ENCODE measurements at places on chromosomes 12 and 14.

GRCh38 chr12:56766535-56766934 is 3.4 kb downstream of the HSD17B6 start:
- DNase-seq, result peak; percentile 71

DNA sequence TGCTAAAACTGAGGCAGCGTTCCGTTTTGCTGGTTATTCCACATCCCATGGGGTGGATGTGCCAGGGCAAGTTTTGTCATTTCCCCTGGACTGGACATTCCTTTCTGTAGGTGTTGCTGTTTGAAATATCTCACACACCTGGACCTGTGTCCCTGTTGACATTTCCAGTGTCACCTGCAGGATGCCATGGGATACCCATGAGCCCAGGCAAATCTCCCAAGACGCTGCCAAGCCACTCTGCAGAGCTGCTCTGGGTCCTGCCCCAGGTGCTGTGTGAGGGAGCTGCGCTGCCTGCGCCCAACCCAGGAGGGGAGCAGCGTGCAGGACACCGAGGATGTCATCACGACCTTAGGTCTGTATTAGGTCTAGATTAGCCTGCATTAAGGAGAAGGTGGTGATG is 5.2 kb upstream of the PACS2 start:
- DNase-seq, result no peak

DNA sequence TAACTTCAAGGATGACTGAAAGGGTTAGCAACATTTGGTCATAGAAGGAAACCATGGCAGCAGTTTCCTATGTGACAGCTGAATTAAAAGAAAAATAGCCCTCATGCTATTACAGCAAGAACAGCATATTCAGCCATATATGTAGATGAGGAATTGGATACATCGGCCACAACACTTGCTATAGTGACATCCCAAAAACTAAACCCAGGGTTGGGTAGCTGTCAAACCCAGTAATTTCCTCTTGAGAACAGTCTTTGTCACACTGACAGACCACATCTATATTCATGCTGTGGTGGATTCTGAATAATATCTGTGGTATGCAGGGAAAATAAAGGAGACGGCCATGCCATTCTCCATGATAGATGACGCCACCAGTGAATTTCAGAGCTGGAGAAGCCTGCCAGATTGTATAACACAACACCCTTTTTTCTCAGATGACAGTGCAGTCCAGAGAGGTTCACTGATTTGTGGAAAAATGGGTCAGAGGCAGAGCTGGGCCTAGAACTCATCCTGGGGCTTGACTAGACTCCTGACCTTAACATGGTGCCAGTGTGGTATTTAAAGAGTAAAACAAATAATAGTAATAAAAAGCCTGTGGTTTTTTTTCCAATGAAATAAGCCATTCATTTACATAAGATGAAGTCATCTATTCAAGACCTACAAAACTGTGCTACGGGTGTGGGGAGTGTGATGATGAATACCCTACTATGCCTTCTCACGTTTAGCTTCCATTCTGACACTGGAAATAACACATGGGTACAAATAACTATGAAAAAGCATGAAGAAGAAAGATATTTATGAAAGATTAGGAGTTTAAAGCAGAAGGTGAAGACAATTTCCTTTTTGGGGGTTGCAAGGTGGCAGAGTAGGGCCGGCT is 32.3 kb downstream of the EFCAB11 start:
- peak; percentile 52 for DNase-seq

DNA sequence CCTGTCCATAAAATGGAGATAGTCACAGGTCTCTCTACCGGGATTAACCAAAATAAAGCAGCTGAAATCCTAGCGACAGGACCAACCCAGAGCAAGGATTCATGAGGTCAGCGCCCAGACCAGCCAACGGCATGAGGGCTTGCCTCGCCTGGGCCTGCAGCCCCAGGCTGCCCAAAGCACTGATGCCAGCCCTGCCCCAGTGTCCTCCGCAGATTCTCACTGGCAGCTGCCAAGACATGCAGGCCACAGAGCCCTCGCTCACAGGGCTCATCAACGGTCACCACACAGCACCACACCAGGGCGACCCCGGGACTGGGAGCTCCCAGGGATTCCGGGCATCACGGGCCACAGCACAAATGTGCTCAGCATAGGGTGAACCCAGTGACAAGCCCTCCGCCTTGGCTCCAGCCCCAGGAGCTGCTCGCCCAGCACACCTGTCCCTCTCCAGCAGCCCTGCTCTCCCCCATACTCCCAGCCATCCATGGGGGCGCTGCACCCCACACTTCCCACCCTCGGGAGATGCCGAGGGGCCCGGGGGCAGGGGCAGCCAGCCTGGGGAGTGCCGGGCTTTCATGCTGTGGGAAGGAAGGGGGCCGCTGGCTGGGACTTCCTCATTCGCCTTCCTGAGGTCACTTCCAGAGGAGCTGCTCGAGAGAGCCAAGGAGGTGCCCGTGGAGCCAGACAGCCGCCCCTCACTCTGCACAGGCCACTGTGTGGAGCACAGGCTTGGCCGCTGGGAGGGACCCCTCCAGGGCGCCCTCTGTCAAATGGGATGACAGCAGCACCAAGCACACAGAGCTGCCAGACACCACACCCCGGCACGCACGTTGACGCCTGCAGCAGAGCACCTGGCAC is 14.1 kb downstream of the RAB35 start:
- no peak for DNase-seq

GRCh38 chr12:76820888-76821482 is 57.1 kb downstream of the ZDHHC17 start:
- DNase-seq, result peak; percentile 32

- no peak for DNase-seq
Observed at GRCh38 chr12:79661629-79662028, 29.1 kb downstream of the PAWR start.

- no peak for DNase-seq
Observed at GRCh38 chr12:55132816-55133215, 6.6 kb downstream of the OR9K2 start.

DNA sequence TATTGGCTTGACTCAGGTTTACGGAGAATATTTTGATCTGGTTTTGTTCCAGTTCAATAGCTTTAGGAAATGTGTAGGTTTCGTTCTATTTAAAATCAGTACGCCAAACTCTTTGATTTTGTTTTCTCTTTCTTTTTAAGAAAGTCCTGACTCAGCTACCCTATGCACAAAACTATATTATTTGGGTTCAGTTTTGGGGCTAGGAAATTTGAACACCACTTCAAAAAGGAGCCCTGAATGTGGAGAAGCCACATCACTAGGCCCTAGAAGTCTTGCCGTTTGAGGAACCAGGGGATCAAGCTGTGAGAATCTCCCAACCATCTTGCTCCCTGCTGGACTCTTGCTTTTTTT is 168.2 kb upstream of the BCL2L14 start:
- DNase-seq, result no peak

GRCh38 chr12:131067981-131068851 is 114.5 kb downstream of the ADGRD1 start:
- no peak for DNase-seq

DNA sequence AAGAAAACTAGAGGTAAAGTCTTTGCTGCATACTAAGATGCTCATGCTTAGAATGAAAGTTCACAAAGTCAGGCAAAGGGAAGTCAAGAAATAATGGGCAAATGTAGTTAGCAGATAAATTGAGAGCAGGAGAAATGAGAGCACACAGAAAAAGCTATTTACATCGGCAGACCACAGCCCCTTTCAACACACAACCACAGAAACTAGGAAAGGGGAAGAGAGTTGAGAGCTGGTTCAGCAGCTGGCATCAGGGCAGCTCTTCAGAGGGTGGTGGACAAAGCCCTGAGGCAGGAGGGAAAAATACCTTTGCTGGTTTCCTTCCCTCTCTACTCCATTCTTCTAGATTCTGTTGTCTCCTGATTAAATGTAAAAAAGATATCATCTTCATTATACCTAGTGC is 95.4 kb upstream of the ANO4 start:
- DNase-seq, result peak; percentile 53

GRCh38 chr14:51954031-51954430 is 35.3 kb upstream of the RTRAF start:
- DNase-seq, result no peak

DNA sequence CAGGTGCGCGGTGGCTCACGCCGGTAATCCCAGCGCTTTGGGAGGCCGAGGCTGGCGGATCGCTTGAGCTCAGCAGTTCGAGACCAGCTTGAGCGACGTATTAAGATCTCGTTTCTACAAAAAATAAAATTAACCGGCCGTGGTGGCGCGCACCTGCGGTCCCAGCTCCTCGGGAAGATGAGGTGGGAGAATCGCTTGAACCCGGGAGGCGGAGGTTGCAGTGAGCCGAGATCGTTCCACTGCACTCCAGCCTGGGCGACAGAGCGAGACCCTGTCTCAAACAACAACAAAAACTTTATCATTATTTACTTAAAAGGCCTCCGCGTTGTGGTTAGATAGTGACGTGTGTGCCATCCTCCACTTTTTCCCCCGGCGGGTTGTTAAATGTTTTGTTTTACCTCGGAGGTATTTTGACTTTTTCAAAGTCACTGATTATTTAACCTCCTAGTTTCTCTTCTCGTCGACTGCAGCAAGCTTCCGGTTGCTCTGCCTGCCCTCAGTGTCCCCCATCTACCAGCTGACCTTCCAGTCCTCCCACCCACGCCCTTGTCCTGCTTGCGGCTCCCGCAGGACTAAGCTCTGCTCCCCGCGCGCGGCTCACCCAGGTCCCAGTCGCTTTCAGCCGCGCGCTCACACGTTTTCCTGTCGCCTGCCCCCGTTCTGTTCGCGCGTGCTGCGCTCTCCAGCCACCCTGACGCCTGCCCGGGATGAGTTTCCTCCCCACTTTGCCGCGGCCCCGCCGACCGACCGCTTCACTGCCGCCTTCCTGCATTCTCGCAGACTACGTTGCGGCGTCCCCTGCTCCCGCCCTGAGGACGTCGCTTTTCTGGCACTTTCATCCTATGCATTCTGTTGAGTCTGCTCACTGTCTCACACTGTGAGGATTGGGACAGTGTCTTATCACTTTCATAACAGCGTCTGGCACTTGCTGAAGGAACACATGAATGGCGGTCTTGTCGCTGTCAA is 1.2 kb upstream of the SCAF11 start:
- DNase-seq, result peak; percentile 85

DNA sequence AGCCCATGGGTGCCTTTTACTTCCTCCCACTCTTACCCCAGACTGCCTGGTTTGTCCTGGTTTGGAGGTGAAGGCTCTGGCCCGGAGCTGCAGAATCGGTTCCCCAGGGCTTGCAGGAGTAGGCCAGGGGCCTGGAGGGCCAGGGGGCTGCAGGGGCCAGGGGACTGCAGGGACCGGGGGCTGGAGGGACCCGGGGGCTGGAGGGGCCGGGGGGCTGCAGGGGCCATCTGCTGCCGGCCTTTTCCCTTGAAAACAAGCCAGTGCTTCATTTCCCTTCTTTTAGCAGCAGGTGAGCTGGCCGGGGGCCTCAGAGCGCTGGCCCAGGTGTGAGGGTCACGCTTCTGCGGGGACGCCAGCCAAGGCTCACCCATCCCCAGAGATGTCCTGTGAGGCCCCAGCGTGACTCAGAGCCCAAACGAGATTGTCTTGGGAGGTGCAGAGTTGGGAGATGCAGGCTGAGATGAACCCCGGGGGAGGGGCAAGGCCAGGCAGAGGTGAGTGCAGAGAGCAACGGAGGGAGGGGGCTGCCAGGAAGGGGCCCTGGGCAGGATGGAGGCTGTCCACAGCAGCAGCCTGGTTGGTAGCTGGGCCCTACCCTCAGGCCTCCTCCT is 154.9 kb downstream of the KIF26A start:
- DNase-seq, result no peak

DNA sequence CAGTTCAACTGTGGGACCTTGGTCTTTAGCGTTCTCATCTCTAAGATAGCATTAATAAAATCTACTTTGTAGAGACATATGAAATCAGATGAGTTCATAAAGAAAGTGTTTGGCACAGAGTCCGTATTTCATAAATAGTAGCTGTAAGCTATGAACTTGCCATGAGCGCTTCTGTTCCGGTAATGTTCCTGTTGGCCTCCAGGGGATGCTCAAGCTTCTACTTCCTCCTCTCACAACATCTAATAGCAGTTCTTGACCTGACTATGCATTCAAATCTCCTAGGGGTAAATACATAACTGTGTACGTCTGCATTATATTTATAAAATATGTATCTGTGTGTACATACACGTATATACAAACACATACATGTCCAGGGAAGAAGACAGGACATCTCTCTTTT is 288.2 kb upstream of the TMPO start:
- DNase-seq, result no peak

GRCh38 chr12:66555113-66555512 is 123.8 kb downstream of the GRIP1 start:
- DNase-seq, result no peak

GRCh38 chr12:3453990-3454680 is 36.9 kb upstream of the PRMT8 start:
- DNase-seq, result no peak

- DNase-seq, result no peak
Observed at GRCh38 chr12:78732481-78732880, 132.1 kb upstream of the SYT1 start.

- DNase-seq, result no peak
Observed at GRCh38 chr14:106308839-106309389, 782.5 kb downstream of the TMEM121 start.

GRCh38 chr12:113796852-113797534 is 169.1 kb downstream of the RBM19 start:
- DNase-seq, result no peak

GRCh38 chr12:102435827-102436436 is 44.4 kb downstream of the IGF1 start:
- no peak for DNase-seq

DNA sequence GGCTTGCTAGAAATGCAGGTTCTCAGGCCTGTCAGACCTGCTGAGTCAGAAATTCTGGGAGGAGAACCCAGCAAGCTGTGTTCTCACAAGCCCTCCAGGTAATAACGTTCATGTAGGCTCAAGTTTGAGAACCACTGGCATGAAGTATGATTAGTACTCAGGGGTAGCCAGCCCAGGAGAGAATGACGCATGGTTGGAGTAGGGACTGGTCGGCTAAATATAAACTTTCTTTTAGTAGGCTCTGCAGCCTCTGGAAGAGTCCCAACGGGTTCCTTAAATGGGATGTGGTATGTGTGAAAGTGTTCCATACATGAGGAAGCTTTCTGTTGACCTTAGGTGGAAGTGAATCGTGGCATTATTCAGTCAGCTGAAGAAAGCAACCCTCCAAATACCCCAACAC is 209.3 kb downstream of the SLC41A2 start:
- DNase-seq, result peak; percentile 28

GRCh38 chr12:55965941-55966407 is at the start of gene PMEL:
Gene PMEL, minus strand, starts transcription at chr12:55966042. Its CDS starts 31 bp downstream, at chr12:55966011.
- no peak for DNase-seq

Measured in Ammon's horn (tissue), 1 donor.